ENCODE measurements at places on chromosomes 3 and 15.
A peak's percentile ranks its signal among the peaks of the same experiment; 100 is the strongest.

- no peak for DNase-seq
Observed at GRCh38 chr15:25242166-25242879, 196.5 kb downstream of the UBE3A start.

GRCh38 chr15:40310001-40310959 lies 2.5 kb upstream of the PLCB2 start:
- no peak for DNase-seq

DNA sequence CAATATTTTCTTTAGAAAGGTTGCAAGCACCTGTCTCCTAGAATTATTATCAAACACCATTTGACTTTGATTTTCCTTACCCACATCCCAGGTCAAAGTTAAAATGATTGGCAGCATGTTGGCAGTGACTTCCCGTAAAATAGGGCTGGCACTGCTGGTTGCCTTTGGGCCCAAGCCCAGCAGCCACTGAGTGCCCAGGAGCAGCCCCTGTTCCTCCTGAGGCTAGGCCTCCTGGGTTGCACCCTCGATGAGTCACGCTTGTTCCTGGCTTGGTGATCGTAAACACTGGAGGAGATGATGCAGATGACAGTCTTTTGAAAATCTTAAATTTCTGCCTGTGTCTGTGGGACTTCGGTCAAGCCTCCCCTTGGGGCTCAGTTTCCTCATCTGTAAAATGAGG lies 290.0 kb downstream of the TLE3 start:
- no peak for DNase-seq

GRCh38 chr3:58627570-58627885 lies 39.0 kb downstream of the FAM3D start:
- DNase-seq: peak; percentile 15

GRCh38 chr3:197906850-197907187 lies 43.2 kb upstream of the RPL35A start:
- no peak for DNase-seq

GRCh38 chr15:79960502-79961212 lies 10.3 kb downstream of the BCL2A1 start:
- no peak for DNase-seq

- DNase-seq: no peak
Observed at GRCh38 chr3:126982126-126982470, 817 bp upstream of the PLXNA1 start.

GRCh38 chr3:9117220-9117619 lies 132.2 kb downstream of the SRGAP3 start:
- DNase-seq: no peak

- peak; percentile 5 for DNase-seq
Observed at GRCh38 chr15:71743861-71744382, 66.4 kb upstream of the NR2E3 start.

GRCh38 chr3:63353383-63353782 lies 75.3 kb downstream of the SYNPR start:
- DNase-seq: no peak

DNA sequence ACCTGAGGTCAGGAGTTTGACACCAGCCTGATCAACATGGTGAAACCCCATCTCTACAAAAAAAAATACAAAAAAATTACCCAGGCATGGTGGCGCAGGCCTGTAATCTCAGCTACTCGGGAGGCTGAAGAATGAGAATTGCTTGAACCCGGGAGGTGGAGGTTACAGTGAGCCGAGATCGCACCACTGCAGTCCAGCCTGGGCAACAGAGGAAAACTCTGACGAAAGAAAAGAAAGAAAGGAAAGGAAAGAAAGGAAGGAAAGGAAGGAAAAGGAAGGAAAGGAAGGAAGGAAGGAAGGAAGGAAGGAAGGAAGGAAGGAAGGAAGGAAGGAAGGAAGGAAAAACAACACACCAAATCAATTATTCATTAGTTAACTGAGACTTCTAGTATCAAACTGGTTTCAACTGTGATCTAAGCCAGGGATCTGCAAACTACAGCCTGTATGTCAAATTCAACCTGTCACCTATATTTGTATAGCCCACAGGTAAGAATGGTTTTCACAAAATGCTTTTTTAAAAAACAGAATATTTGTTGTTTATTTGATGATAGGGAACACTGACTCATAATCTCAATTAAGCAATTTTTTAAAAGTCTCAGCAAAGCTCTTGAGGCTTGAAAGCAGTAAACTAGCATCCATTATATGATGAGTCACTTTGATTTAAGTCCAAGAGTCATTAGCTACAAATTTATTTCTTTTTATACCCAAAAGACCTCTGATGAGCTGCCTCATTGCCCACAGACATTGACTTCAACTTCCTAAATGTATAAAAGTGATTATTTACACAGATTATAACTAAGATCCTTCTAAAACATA lies 127.6 kb downstream of the TBL1XR1 start:
- DNase-seq: no peak

GRCh38 chr3:48409291-48410201 lies 20.3 kb downstream of the PLXNB1 start:
- DNase-seq: no peak

GRCh38 chr3:12522721-12523120 lies 22.6 kb downstream of the MKRN2OS start:
- no peak for DNase-seq

DNA sequence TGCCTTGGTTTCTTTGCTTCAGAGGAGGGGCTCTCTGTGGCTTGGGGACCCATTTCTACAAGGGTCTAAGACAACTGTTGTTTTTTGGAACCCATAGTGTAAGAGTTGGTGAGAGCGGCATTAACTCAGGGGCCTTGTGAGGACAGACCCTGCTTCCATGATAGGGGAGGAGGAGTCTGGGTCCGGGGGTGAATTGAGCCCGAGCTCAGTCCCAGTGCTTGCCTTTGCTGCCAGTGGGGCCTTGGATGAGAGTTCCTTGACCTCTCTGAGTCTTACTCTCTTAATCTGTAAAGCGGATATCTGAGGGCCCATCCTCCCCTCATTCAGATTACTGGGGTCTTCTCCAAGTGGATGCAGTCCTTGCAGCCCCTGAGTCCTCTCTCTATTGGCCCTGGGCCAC lies 74.2 kb downstream of the EEFSEC start:
- DNase-seq: no peak

DNA sequence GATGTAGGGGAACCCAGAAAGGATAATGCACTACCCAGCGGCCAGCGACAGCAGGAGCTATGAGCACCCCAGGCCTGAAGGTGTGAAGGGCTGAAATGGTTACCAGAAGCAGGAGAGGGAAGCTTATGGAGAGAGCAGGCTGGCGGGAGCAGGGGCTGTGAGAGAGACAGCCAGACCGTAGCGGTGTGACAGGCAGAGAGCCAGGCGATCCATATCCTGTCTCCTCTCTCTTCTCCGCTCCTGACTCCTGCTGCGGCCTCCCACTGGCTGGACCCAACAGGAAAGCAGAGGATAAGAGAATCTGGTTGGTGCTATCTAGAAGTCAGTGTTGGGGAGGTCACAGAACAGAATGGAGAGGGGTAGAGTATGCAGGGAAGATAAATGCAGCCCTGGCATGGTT lies 49.9 kb downstream of the BTD start:
- DNase-seq: no peak

DNA sequence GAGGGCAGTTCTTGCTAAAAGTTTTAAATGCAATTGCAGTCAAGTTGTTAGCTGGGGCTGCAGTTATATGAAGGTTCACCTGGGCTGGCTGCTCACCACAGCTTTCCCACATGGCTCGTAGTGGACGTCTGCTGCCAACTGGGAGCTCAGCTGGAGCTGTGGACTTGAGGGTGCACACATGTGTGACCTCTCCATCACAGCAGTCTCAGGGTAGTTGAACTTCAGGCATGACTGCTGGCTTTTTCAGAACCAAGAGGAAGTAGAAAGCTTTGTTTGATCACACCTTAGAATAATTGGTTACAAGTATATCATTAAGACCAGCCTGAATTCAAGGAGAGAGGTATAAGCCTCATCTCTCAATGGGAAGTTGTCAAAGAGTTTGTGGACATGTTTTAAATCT lies 74.1 kb downstream of the CHL1 start:
- peak; percentile 30 for DNase-seq

- DNase-seq: no peak
Observed at GRCh38 chr3:193680220-193680619, 87.2 kb downstream of the OPA1 start.

- no peak for DNase-seq
Observed at GRCh38 chr3:79392479-79392878, 375.3 kb downstream of the ROBO1 start.

- no peak for DNase-seq
Observed at GRCh38 chr15:68205954-68206539, 915 bp upstream of the CALML4 start.

- no peak for DNase-seq
Observed at GRCh38 chr15:62296756-62297507, 131.8 kb upstream of the C2CD4B start.

DNA sequence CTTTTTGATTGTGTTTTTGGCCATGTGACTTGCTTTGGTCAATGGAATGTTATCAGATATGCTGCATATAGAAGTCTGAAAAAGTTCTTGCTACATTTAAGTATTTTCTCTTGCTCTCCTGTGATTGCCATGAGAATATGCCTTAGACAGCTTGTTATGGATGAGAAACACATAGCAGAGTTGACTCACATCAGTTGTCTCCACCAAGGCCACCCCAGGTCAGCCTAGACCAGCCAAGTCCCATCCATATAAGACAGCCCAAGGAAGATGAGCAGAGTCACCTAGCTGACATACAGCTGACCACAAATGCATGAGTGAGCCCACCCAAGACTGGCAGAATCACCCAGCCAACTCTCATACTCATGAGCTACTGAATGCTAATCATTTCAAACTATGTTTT lies 153.0 kb downstream of the THRB start:
- DNase-seq: no peak

DNA sequence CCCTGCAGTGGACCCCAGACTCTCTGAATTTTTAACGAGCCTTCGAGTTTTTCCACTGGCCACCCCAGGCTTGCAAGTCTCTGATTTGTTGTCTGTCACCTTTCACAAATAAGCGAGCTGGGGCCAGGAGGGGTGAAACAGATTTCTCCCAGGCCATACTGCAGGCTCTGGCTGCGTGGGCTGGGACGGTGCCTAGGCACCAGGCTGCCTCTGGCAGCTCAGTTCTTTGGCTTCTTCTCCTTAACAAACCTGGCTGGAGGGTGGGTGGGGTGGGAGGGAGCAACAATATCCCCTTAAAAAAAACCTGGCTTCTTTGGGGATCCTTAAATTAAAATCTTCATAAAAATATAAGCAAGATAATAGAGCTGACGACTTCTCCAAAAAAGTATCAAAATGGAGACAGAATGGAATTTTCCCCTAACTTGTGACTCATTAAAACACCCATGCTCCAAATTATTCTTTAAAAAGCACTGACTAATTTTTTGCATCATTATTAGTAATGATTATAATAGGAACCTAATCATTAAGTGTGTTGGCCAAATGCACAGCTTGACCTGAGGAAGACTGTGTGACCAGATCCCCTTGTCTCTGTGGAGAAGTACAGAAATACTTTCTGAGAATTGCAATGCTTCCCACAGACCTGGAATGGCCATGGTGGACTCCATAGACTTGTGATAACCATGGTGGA lies 84.1 kb downstream of the SNRK start:
- DNase-seq: no peak

DNA sequence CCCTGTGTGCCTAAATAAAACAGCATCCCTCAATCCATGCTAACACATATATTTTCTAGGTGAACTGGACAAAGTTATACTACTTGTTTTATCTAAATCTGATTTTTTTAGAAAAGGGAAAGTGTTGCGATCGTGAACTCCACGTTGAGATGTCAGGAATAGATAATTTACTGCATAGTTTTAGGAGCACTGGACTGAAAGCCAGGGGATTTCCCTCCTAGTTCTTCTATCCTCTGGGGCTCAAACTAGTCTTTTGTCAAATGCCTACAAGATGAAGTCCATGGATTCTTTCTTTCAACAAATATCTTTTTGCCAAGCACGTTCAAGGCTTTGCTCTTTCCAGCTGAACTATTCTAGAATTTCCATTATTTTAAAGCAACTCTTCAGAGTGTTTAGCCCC lies 617 bp upstream of the HPS3 start:
- no peak for DNase-seq

DNA sequence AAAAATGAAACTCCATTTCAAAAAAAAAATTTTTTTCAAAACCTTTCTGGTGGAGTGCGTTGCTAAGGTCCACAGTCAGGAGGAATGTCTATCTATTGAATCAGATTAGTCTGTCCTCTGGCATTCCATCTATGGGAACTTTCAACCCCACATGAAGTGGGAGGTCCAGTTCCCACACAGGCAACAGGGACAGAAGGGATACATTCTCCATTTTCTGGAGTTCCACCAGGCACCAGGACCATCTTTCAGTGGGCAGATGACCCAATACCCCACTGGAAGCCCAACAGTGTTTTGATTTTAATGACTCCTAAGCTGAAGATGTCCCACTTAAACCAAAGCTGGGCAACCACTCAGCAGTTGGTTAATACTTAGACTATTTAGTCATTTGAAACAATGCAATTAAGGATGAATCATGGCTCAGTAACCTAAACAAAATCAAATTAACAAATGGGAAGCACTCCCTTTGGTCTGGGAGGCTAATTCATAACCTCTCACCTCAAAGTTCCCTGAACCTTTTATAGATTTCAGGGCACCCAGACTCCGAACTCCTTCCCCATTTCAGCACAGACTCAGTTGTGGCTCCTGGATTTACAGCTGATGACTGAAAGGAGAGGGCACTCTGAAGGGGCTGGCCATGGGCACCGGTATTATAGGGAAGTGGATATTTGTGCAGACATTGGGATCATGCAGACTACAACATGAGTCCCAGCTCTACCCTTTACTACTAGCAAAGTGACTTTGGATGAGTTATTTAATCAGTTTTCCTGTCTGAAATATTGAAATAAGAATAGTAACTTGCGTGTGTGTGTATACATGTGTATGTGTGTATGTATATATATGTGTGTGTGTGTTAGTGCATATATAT lies 264.3 kb upstream of the LRTM1 start:
- no peak for DNase-seq

DNA sequence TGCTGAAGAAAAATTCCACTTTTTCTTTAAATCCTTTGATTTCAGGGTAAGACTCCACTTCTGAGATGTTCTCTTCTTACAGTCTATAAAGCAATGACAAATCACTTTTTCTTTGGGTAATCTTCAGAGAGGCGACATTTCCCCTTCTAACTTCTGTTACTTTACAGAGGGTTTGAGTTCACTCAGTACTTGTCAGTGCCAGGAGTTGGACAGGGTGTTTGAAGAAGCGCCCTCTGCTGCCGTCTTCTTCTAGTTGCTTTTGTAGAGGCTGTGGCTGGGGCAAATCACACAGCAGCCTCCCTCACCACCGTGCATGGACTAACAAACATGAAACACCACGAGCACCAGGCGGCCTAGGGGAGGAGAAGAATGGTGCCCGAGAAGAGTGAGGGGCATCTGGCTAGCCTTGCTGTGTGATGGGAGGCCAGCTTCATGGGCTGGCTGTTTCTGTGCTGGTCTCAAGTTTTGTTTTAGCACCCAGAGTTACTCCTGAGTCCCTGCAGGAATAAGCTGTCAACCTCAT lies at the start of gene CD80:
TSS of gene CD80 (minus strand) at position 174 of the 523 bp plus-strand sequence. CDS start 1,886 bp downstream, outside the sequence.
- no peak for DNase-seq

DNA sequence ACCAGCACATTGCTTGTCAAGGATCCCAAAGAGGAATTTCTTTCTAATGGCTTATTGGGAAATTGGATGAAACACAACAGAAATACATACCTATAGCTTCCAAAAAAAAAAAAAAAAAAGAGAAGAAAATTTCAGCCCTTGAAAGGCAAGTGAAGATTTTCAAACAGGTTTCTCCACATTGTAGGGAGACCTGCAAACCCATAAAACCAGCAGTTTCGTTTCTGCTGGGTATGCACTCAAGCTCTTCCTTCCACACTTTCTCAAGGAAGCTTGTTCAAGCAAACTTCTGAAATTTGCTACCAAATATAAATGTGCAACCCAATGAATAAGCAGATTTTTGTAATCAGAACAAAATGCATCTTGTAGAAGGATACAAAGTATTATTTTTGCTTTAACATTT lies 15.9 kb upstream of the SH3BP5 start:
- no peak for DNase-seq

GRCh38 chr3:46926871-46927717 lies 49.5 kb downstream of the CCDC12 start:
- no peak for DNase-seq

Data from DMS79 treated with DMSO at 0.1 percent for 48 hours (cell line).